ENCODE measurements at places on chromosomes 5 and 9.

GRCh38 chr5:121968910-121969607 is 7.3 kb downstream of the SRFBP1 start:
- DNase-seq = peak; percentile 99

DNA sequence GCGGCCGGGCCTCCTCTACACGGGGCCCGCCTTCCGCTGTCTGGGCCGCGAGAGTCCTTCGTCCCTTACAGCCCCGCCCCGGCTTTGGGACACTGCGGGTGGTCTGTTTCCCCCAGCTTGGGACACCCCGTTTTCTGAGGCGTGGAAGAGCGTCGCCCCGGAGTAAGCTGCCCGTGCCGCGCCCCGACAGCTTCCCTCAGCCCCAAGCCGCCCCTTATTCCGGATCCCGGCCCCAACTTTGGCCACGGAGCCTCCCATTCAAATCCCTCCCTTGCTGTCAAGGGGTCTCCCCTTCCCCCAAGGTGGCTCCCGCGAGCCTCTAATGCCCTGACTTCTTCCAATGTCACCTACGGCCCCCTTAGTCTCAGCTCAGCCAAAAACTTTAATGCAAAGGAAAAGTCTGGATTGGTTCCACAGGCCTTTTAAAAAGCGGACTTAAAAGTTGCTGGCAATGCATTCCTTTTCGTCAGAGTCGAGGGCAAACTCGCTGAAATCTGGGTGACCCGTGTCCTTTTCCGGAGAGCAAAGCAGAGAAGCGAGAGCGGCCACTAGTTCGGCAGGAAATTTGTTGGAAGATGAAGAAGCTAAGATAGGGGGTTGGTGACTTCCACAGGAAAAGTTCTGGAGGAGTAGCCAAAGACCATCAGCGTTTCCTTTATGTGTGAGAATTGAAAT is 19.8 kb downstream of the EXOSC2 start:
- DNase-seq = no peak

- DNase-seq = no peak
These were observed 30.7 kb downstream of the SPIN1 start for GRCh38 chr9:88418715-88419540.

- DNase-seq = no peak
These were observed 319.5 kb downstream of the PIK3R1 start for GRCh38 chr5:68534956-68535520.

DNA sequence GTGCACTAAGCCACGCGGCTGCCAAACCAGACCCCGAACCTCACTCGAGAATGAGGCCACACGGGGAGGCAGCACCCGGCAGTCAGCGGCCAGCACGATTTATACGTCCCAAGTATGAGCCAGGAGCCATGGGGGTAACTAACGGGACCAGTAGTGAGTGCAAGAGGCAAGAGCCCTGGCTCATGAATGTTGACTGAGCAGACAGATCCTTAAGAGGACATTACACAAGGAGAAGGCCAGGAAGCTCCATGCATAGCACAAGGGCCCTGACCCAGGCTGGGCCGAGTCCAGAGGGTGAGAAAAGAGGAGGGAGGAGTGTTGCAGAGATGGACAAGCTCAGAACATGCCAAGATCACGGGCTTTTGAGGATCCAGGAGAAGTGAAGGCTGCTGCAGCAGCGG is 58.6 kb upstream of the PHYKPL start:
- no peak for DNase-seq

DNA sequence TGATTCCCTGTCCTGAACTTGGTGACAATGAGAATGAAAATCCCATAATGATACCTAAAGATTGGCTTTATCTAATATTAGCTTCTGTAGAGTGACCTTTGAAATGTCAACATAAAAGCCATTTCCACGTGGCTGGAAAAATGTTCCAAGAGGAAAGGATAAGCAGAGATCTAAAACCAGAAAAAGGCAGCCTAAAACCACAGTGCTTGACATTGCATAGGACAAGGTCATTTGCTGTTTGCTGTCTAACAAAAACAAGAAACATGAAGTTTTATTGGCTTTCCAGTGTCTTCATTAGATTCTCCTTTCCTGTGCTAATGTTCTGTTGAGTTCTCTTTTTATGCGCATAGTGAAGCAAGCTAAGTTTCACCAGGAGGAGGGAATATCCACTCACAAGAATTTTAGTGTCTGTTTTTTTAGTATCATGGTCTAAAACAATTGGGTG is 44.6 kb downstream of the CPEB4 start:
- DNase-seq = no peak

DNA sequence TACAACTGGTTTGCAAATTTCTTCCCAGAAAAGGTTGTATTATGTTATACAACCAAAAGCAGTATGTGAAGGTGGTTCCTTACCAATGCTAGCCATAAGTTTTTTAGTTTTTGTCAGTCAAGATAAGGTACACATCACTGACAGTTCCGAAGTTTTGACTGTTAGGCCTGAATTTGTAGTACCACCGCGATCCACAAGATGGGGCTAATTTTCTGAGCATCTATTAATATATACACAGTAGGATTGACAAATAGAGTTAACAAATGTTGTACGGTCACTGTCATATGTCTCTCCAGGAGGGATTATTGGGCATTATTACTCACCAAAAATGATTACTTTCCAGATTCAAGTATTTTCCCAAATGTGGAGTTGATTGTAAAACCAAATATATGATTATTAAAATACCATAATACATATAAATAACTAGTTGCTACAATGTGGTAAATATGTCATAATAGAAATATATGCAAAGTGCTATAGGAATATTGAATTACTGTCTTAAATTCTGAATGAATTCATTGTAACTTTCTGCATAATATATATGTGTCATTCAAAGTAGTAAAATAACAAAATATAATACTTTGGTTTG is 28.4 kb upstream of the LRRC19 start:
- peak; percentile 51 for DNase-seq

All from fibroblast of skin of scalp (primary cell).